ENCODE measurements at places on chromosomes 6 and 20. TPM values are rescaled to one million over a fixed set of nuclear protein-coding genes. Genes with fewer than 3 reads are reported as not detected.

Gene DNAAF9
- 4.8 TPM for total RNA-seq

Gene UNC93A
- not detected for total RNA-seq

Gene LCA5
- total RNA-seq = 1.0 TPM

Gene RSPH4A
- total RNA-seq = 0.16 TPM

Gene KIF16B
- total RNA-seq = 13.9 TPM

Gene FABP7
- total RNA-seq = not detected

Gene NRSN1
- not detected for total RNA-seq

Gene HCK
- 0.12 TPM for total RNA-seq

Gene CRIP3
- 1.1 TPM for total RNA-seq

Gene SPAG4
- total RNA-seq = 6.6 TPM

Gene THBS2
- not detected for total RNA-seq
